ENCODE measurements at places on chromosomes 12 and 14.

GRCh38 chr12:132597333-132598316 is 12.8 kb downstream of the LRCOL1 start:
- DNase-seq = peak; percentile 65

GRCh38 chr12:105933671-105934665 is 204.8 kb downstream of the NUAK1 start:
- DNase-seq = no peak

- DNase-seq = peak; percentile 59
These were observed 64.2 kb downstream of the DNAI7 start for GRCh38 chr12:25130741-25131188.

GRCh38 chr14:51419685-51420084 is 179.6 kb downstream of the TMX1 start:
- peak; percentile 56 for DNase-seq

Measured in CD4-positive, alpha-beta T cell treated with Interleukin-12 subunit alpha and Interleukin-12 subunit beta, for 1 hour (primary cell).